IPS-NIHi11 (cell line): ENCODE measurements at places on chromosomes 5 and 9.

- no peak for DNase-seq
These were observed 84.7 kb downstream of the RASGRF2 start for GRCh38 chr5:81044868-81045267.

DNA sequence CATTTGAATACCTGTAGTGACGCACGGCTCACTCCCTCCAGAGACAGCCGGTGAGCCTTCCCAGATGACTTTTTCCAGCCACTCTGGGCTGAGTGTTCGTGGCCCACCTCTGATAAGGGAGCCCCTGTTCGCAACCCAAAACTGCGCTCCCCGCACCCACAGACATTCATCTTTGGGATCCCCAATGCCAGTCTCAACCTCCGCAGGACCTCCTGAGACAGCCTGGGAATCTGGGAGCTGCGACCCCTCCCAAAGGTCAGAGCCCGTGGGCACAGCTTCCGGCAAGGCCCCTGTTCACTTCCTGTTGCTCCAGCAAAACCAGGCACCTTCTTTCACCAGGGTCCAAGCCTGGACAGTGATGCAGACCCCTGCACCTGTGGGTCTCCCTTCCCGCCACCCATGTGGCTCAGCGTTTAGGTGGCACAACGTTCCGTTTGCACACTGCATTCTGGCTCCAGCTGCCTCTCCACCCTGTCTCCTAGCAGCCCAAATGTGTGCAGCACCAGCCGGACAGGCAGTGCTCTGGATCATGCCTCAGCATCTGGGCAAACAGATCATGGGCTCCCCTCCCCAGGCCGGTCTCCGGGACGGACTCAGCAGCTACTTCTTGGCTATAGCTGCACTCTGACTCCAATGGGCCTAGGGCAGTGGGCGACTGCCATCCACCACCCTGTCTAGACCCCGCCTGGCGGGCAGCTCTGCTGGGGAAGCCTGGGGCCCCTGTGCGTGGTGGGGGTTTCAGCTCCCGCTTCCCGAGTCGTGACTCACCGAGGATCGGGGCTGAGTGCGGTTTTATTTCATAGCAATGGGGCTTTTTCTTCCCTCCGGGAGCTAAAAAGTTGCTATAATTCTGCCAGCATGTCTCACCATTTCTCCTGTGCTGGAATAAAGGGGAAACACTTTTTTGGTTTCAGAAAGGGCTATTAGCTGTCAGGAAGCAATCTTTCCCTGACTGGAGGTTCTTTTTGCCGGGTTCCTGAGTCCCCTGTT is 156.0 kb downstream of the OLFM1 start:
- DNase-seq = no peak

GRCh38 chr5:32690153-32690552 is 21.0 kb upstream of the NPR3 start:
- no peak for DNase-seq

GRCh38 chr5:95590880-95591279 is 29.0 kb upstream of the GPR150 start:
- DNase-seq = no peak

DNA sequence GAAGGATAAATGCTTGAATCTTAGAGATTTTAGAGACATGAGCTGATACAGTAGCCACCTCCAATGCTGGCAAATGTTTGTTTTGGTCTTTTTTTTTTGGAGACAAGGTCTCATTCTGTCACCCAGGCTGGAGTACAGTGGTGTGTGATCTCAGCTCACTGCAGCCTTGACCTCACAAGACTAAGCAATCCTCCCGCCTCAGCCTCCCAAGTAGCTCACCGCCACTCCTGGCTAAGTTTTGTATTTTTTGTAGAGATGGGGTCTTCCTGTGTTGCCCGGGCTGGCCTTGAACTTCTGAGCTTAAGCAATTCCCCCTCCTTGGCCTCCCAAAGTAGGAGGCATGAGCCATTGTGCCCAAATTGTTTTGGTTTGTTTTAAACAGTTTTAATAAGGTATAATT is 6.8 kb upstream of the DOLPP1 start:
- DNase-seq = no peak

DNA sequence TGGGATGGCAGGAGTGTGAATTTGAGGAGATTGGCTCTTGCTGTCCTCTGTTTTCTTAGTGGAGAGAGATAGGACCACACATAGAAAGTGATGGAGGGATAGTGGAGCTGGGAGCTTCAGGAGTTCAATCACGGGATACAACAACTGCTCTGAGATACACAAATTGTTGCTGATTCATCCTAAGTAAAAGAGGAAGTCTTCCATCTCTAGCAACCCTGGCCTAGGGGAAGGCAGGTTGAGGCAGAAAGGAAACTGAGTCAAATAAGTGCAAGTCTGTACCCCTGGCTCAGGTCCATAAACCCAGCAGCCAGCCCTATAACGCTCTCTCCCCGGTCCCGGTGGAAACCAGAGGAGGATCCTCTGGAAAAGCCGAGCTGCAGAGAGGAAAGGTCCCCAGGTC is 97.7 kb downstream of the ADCY2 start:
- DNase-seq = no peak

DNA sequence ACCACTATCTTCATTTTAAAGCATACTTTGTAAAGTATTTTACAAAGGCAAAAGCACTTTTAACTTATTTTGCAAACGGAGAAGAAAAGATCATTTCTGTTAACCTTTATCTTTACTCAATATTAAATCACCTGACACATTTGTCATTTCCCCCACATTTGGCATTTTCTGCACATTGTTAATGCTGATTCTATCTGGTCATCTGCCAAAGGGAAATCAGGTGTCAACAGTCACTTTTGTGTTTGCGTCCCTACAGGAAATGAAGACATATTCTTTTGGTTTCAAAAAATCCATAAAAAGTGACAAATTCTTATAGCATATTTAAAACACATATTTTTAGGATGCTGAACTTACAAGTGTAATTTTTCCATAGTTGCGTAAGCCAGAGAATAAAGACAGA is 191.3 kb upstream of the TMEM161B start:
- DNase-seq = no peak

DNA sequence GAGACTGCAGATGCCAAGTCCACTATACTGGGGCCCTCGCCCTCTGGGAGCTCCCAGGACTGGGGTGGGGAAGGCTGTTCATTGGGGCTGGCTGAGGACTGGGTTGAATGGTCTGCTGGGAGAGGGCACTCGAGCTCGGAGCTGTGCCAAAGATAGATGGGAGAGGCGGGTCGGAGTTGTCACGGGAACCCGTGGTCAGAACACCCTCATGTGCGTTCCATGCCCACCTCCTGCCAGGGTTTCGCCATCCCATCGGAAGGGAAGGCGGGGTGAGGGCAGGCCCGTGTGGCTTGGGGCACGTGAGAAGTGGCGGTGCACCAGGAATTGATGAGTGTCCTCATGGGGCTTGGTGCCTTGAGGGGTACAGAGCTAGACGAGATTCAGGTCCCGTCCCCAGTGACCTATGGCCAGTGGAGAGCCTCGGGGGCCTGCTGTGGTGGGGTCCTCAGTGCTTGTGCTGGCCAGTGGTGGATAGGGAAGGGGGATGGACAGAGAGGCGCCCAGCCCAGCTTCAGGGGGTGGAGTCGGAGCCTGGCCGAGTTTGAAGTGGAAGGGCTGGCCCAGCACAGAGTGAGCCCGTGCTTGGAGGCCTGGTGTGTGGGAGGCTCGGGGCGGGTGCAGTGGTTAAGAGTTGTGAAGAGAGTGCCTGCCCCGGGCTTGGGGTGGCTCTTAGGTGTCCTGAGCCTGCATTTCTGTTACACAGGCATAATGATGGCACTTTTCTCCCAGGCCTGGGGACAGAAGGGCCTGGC is 4.3 kb downstream of the CACFD1 start:
- no peak for DNase-seq

GRCh38 chr9:136153381-136154065 is 34.8 kb upstream of the TMEM250 start:
- no peak for DNase-seq

- DNase-seq = no peak
These were observed 142.7 kb downstream of the C5orf15 start for GRCh38 chr5:133825631-133826289.

DNA sequence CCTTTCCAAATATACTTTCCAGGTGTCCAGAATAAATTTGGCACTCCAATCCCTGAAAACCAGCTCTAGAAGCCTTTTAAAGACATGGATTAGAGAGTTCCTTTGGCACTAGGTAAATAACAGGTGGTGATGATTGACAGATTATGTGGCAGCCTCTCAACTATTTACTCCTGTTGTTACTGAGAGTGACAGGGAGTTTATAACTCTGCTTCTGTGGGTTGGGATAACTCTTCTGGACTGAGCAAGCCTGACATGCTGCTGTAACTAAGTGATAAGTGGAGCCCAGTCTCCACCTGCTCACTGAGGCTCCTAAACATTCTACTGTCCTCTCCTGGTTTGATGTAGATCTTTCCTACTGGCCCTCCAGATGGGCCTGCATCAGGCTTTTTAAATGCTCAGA is 693.2 kb upstream of the FTMT start:
- no peak for DNase-seq

DNA sequence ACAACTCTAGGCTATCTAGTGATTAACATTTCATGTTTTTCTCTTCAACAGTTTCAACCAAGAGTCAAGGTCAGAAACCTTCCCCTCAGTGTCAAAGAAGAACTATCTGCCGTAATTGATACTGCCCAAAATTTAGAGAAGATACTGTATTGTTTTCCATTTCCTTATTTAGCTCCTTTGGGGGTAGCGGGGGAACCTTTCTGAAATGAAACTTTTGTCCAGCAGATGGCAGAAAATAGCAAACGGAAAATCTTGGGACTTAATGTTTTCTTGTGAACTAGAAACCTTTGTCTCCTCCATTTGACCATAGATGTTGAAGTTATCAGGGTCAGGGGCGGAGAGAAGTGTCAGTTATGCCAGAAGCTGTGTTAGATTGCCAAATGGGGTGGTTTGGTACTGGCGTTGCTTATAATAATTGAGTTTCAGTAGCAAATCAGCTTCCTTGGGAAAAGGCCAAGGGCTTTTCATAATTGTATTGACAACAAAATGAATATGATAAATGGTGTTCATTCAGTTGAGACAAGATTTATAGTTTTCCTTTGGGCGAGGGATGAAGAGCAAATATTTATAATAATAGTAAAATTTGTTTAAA is 101.7 kb upstream of the TLX3 start:
- peak; percentile 50 for DNase-seq

DNA sequence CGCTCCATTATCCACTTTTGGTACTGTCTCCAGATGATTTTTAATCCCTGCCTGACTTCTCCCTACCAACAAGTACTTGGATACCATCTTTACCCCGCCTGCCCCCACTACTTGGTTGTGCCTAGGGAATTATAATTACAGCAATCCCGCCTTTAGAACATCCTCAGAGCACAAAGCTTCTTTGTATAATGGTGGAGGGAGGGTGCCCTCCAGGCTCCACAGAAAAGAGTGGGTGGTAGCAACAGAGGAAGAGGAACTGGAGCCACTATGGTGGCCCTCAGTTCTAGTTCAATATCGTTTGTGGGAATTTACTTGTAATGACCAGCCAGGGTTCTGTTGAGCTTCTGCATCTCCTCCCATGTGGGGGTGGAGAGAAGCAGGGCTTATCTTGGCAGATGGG is 79.0 kb upstream of the RNF38 start:
- no peak for DNase-seq

- no peak for DNase-seq
These were observed 237.9 kb downstream of the ISL1 start for GRCh38 chr5:51621156-51621555.

GRCh38 chr5:81486711-81487110 is 92.8 kb upstream of the ACOT12 start:
- DNase-seq = no peak

DNA sequence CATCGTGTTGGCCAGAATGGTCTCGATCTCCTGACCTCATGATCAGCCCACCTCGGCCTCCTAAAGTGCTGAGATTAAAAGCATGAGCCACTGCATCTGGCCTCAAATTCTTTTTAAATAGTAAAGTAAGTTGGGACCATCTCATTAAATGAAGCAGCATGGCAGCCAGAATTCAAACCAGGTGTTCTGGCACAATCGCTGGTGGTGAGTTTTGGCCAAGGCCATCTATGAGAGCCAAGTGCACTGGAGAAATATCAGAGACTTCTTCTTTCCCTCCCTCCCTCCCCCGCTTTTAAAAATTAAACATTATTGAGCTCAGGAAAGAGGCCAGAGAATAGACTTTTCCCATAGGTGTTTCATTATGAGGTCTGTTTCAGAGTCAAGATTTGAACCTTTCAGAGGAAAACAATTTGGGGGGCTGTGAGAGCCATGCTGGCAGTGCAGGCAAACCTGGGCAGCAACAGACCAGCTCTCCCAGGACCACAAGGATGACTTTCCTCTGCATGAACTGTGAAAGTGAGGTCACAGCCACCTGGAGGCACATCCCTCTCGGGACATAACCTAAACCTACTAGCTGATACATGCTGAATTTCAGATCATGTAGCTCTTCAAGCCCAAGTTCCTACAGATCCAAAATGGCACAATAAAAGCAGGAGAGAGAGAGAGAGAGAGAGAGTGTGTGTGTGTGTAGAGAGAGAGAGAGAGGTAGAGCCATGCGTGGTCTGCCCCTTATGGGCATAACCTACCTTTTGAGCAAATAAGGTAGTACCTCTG is 94.6 kb upstream of the DMRT1 start:
- DNase-seq = no peak

DNA sequence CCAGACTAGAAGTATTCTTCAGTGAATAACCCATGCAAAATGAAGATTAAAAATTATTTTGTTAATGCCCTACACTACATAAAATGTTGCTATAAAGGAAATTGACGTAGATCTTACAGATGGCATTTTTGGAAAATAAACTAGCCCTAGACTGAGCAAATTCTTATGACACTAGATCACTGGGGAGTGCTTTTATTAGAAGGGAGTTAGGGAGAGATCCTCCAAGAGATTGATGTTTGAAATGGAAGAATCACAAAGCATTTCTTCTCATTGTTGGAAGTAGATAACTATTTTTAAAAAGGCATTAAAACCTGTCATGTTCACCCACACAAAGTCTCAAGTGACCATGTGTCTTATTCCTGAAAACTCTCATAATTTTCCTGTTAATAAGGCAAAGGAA is 351.1 kb upstream of the TLE4 start:
- DNase-seq = no peak

DNA sequence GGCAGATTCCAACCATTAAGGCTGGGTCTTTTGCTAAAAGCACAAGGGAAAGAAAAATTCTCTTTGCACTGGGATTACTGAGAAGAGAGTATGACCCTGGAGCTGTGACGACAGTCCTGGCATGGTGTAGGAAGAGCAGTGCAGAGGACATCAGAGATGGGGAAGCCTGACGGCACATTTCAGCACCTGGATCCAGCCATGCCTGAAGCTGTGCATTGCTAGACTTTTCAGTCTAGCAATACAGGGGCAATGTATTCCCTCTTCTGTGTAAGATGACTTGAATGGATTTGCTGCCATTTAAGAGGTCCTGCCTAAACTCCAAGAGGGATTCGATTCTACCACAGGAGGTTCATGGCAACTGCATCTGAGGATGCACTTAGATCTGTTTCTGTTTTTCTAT is 12.3 kb upstream of the MRNIP start:
- DNase-seq = no peak

- no peak for DNase-seq
These were observed 160.0 kb downstream of the C9orf152 start for GRCh38 chr9:110047955-110048402.

DNA sequence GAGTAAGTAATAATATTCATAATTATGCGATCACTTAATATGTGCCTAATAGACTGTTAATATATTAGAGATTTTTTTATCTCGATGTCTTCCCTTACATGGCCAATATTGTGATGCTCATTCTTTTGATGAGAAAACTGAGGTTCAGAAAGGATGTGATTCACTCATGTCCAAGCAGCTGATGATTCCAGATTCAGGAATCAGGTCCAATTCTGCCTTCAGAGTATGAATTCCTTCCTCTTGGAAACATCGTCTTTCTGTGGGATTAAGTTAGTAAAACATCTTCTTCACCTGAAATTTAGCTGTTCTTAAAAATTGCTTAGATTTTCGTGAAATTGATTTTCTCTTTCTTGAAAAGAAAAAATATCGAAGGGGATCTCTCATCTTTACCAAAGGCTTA is 242.5 kb upstream of the RFX3 start:
- no peak for DNase-seq
